ENCODE measurements at places on chromosomes 6 and 20.
A peak's percentile ranks its signal among the peaks of the same experiment; 100 is the strongest.

DNA sequence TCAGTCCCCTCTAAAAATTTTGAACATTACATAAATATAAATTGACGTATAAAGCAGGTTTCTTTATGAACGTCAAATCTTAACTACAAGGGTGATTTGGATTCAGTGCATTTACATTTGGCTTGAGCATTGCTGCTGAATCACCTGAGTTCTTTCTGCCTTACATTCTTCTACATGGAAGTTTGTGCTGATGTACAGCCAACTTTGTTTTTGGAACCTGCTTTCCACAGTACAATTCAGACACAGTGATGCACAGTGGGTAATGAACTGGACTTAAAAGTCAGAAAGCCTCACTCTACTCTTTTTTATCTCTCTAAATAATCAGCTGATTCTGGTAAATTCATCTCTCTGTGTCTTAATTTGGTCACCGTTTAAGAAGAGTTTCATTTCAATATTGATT lies 47.6 kb downstream of the RCAN2 start:
- DNase-seq: no peak

DNA sequence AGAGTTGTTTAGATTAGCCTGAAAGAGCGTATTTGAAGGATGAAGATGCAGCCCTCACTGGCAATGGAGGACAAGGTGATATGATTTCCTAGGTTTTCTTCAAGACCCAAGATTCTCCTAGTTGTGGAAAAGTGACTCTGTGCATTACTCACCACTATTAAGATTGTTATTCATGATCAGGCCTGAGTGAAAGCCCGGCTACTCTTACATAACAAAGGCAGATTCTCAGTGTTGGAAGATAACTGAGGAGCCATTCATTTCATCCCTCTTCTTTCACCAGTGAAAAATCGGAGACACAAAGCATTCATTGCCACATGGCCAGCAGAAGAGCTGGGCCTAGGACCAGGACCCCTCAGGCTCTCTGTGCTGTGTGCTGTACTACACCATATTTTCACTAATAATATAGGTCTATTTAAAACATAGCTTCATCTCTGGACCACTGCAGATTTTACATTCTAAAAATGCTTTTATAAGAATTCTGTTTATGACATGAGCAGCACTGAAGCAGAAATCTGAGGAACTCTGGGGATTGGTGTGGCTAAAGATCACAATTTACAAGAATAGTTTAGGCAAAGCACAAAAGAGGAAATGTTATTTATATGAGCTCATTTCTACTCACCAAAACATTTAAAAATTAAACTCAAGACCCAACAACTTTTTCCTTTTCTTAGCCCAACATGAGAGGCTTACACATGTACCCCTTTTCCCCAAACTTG lies 181.9 kb upstream of the CCN2 start:
- DNase-seq: no peak

DNA sequence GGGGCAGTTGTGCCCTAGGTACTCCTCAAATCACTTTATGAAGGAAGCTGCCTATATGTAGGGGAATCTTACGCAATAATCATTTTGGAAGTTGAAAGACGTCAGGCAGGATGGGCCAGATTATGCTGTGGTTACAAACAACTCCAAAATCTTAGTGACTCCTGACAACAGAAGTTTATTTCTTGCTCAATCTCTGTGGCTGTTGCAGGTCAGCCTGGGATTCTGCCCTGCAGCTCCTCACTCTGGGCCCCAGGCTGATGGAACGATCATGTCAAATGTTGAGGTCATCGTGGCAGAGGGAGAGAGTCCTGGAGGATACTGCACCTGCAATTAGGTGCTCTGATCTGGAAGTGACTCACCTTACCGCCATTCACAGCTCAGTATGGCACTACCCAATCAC lies 88.4 kb downstream of the ZDHHC14 start:
- no peak for DNase-seq

DNA sequence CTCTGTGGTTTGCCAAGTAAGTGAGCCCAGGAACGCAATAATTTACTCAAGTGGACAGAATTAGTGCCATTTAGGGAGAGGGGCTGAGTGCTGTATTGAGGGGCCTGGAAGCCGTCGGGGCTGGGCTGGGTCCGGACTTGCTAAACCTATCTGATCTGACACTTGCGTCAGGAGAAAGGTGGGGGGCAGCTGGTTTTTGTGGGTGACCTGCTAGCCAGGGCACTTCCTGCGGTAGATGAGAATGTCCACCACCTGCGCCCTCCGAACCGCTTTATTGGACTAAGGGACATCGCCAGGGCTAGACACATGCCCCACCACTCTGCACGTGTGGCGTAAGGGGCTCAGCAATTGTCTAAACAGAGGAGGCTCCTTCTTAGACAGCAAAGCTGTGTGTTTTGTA lies 139.1 kb downstream of the CDH4 start:
- no peak for DNase-seq

- DNase-seq: no peak
Measured at GRCh38 chr6:45378334-45378926, 696 bp upstream of the SUPT3H start.

DNA sequence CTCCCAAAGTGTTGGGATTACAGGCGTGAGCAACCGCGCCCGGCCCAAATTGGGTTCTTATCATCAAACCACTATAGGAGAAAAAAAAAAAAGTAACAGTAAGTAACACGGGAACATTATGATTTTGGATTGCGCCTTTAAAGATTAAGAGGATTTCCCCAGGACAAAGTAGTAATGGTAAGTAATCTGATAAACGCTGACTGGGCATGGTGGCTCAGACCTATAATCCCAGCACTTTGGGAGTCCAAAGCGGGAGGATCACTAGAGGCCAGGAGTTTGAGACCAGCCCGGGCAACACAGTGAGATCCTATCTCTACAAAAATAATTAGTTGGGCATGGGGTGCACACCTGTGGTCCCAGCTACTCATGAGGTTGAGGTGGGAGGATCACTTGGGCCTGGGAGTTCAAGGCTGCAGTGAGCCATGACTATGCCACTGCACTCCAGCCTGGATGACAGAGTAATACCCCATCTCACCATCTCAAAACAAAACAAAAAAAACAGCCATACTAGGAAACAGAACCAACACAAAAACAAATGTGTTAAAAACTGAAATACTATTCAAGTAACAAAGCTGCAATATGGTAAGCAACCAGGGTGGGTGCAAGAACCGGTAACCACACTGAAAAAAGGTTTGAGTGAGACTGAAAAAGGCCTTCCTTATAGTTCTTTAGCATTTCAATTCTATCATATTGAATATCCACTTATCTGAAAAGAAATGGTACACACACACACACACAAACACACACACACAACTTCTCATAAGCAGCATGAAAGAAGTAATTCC lies 8.2 kb downstream of the C6orf62 start:
- DNase-seq: no peak

DNA sequence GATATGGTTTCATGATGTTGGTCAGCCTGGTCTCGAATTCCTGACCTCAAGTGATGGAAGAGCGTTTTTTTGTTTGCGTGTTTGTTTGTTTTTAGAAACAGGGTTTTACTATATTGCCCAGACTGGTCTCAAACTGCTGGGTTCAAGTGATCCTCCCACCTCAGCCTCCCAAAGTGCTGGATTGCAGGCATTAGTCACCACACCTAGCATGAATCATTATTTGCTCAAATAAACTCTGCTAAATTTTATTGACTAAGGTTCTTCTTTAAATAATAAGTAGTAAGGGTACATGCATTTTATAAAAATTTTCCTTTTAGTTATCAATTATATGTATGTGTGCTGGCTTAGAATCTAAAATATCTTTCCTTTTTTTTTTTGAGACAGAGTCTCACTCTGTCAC lies 52.9 kb downstream of the ZBTB9 start:
- no peak for DNase-seq

DNA sequence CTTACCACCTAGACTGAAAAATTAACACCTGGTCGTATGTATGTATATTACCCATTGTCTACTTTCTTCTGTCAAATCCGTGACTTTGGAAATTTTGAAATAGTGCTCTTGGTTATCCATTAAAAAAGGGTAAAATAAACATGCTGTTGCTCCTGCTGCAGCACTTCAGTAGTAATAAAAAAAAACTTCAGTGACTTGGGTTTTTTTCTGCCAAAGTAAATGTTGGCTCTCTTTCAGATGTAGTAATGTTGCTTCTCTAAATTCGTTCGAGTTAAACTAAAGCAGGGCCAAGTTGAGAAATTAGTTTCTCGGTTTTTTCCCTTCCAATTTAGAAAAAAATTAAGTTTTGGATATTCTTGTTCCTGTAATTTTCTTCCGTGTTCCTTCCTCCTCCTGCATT lies 34.2 kb downstream of the JARID2 start:
- DNase-seq: no peak

DNA sequence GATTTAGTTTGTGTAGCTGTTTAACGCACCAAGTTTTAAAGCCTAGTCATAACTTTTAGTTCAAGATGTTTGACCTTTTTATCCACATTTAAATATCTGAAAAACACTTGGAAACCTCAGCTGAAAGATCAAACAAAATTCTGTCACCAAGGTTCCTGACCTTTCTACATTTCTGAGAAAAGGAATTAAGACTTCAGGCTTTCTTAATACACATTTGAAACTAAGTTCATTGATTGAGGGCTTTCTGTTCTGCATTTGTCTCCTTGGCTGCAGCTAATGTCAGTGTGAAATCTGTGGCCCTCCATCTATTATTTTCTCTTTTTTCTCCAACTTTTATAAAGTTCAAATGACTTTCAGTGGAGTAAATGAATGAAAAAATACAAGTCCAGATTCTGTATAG lies 22.7 kb upstream of the FBXL4 start:
- no peak for DNase-seq

DNA sequence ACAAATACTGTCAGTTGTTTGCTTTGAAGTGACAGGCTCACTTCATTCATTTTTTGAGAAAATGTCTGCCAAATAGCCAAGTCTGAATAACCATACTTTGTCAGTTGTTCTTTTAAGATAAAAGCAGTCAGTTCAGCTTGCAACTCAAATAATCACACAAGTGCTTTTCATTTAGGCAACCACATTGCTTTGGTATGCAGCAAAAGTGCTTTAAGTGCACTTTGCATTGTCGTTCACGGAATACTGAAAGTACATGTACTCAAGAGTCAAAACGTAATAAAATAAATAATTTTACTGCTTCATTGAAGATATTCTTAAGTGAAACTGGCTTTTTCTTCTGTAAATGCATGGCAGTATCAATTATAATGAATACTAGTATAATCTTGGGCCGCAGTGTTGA lies 107.2 kb downstream of the MMS22L start:
- no peak for DNase-seq

DNA sequence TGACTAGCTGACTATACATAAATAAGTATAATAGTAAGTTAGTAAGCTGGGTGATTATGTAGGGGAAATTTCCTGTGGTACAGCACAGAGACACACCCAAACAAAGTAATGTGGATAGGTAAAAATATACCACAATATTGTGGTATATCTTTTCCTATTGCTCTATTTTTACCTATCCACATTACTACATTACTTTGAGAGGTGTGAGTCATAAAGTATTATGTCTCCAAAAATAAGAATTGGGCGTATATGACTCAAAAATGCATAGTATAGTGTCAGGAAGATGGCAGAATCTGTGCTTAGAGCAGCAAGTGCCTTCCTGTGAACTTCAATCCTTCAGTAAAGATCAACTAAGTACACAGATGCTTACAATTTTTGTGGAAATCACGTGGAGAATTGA lies 2.7 kb upstream of the SIRPG start:
- no peak for DNase-seq

DNA sequence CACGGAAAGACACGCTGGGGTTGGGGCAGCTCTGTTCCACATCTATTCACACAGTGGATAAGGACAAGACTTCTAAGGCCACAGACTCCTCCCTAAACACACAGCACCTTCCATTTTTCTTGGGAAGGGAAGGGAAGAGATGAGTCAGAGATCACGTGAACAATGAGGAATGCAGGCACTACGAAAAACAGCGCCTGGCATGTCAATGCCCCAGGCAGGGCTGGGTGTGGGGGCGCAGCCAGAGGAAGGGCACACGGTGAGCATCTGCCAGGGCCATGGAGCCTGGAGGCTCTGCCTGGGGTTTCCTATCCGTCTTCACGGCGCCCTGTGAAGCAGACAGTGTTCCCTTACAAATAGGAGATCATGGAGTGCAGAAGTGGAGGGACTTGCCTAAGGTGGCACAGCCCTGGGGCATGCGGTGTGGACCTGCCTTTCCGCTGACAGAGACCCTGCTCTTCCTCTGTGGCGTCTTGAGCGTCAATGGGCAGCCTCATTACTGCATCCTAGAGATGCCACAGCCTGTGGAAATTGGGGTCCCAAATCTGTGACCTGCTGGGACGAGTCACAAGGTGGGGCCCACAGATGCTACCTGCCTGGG lies 15.4 kb downstream of the UNC93A start:
- no peak for DNase-seq

DNA sequence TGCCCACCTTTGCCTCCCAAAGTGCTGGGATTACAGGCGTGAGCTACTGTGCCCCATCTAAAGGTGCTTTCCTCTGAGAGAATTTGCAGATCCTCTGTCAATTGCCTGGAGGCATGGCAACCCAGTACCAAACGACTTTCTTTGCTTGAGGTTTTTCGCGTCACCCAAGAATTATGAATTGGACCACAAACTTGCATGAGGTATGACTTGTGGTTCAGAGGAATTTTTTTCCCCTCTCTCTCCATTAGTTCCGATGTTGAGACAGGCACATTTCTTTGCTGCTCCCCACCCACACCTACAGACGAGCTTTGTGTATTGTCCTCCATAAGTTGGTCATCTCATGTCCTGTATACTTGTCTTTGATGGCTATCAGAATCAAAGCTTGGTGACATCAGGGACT lies 11.8 kb upstream of the SCAF8 start:
- DNase-seq: no peak

- DNase-seq: no peak
Measured at GRCh38 chr20:64156886-64157875, 7.1 kb upstream of the MYT1 start.

- DNase-seq: peak; percentile 18
Measured at GRCh38 chr6:80133020-80133419, 26.5 kb downstream of the BCKDHB start.

GRCh38 chr6:89335164-89335563 lies 17.4 kb downstream of the UBE2J1 start:
- no peak for DNase-seq

- DNase-seq: no peak
Measured at GRCh38 chr6:104400844-104401243, 458.9 kb downstream of the HACE1 start.

- no peak for DNase-seq
Measured at GRCh38 chr20:48897305-48898010, 24.1 kb upstream of the ARFGEF2 start.

DNA sequence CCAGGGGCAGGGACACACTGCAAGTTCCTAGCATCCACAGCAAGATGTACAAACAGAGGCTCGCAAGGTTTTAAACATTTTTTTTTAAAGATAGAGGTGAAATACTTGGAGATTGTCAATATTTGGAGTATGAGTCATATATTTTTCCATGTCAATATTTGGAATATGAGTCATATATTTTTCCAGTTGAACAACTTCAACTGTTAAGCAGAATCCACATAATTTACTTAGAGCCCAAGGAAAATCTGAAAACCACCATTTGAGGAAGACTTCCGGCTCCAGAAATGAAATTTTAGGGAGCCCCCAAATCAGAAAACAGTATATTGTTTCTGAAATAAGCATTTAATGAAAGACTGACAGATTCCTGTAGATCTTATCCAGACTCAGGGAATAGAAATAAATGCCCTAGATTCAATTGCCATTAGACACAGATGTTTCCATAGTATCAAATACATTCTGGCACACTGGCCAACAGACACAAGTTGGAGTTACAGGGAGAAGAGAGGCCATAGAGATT lies 51.6 kb upstream of the FAM184A start:
- DNase-seq: no peak

GRCh38 chr6:155399062-155399744 lies 56.4 kb downstream of the NOX3 start:
- no peak for DNase-seq

Measured in CD4-positive, alpha-beta T cell treated with Interleukin-15 for 1 hour (primary cell).